ENCODE measurements at places on chromosomes 4 and X.

GRCh38 chr4:56757261-56757746, 64.2 kb downstream of the SPINK2 start:
- no peak for DNase-seq

GRCh38 chr4:31458813-31459212, 738.6 kb downstream of the PCDH7 start:
- no peak for DNase-seq

GRCh38 chr4:170230242-170230641, 140.5 kb upstream of the AADAT start:
- DNase-seq, result no peak

DNA sequence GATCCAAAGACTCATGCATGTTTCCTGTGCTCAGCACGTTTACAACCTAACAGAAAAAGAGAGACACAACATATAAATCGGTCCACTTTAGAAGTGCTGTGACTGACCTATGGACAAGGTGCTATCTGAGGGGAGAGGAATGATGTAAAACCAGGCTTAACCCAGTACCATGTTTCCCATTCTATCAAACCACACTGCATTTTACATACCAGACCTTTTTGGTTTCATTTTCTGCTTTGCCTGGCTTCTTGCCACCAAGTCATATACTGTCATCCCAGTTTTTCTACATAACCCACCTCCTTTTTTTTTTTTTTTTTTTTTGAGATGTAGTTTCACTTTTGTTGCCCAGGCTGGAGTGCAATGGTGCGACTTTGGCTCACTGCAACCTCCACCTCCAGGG, 82.2 kb downstream of the KLF8 start:
- no peak for DNase-seq

- DNase-seq, result no peak
These were observed 579.0 kb downstream of the INPP4B start for GRCh38 chr4:142267101-142267500.

- no peak for DNase-seq
These were observed 285.9 kb downstream of the SLC7A11 start for GRCh38 chr4:137956256-137956655.

- no peak for DNase-seq
These were observed 81.5 kb upstream of the MAPK10 start for GRCh38 chr4:86441175-86441936.

DNA sequence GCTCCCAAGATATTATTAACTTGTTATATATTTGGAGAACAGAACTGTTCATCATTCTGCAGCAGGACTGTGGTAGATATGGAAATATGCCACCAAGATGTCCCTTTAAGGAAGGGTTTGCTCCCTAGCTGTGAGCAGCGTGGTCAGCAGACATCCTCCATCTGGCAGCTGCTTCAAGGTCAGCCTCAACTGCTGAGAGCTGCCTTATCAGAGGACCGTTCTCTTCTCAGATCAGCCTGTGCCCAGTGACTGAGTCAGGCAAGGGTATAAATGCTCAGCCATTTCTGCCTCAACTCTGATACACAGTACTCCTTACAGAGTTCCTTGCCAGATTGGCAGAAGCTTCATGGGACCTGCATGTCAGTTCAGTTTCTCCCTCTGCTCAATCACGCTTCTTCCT, 63.4 kb upstream of the MAGEB2 start:
- no peak for DNase-seq

DNA sequence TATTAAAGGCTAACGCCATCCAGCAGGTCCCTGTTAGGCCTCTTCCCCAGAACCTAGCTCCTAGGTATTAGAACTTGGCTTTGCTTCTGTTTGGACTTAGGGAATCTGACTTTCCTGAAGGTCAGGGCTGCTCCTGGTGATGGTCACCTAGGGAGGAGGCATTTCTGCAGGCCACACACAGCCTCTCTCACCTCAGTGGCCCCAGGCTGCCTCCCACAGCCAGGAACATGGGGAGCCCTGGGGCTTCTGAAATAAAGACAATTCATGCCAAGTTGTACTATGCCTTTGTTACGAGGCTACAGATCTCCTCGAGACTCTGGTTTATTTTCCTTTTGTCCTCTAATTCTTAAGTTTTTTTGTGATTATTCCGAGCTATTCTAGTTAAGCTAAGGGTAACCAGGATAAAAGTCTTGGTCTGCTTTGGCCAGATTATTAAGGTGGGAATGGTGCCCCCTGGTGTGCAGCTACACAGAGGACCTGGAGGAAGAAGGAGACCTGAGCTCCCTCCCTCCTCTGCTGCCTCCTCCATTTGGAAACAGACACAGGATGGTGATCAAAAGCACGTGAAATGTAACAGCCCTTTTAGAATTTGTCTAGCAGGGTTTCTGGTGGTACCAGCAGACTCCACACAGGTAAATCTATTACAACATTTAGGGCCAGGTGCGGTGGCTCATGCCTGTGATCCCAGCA, 131.0 kb downstream of the DCLK2 start:
- DNase-seq, result no peak

- no peak for DNase-seq
These were observed 88.3 kb upstream of the GC start for GRCh38 chr4:71872221-71872620.

- no peak for DNase-seq
These were observed 36.9 kb downstream of the SORBS2 start for GRCh38 chr4:185774845-185775680.

- no peak for DNase-seq
These were observed 24.3 kb downstream of the TMEM192 start for GRCh38 chr4:165088366-165088765.

DNA sequence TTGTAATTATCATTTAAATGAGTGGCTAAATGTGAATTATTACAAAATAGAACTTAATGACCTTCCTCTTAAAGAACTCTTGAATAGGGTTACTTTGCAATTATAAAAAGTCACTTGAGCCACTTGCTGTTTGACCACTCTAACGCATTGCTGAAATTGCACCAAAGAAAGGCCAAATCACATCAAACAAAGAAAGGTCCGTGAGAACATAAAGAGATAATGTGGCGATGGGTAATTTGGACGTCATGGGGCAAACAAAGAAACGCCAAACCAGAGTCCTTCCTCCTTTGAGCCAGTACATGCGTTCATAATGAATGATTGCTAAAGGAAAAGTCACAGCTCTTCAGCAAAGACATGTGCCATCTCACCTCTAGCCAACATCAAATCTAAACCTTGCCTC, 229.8 kb upstream of the STS start:
- DNase-seq, result no peak

- no peak for DNase-seq
These were observed 1201.9 kb downstream of the STIM2 start for GRCh38 chr4:28062562-28062961.

DNA sequence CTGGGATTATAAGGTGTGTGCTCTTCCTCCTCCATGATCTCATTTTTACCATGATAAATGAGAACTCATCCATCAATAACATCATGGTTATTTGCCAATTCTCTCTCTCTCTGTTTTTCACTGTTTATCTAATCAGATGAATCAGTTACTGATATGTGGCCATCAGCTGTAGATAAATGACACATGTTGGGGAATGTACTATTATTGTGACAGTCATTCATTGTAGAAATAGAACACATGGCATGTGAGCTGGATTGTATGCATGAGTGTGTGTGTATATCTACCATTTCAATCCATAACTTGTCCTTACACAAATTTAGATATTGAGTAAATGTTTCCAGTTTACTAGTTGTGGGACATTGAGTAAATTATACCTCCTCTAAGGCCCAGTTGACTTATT, 53.0 kb downstream of the OSTC start:
- DNase-seq, result no peak

DNA sequence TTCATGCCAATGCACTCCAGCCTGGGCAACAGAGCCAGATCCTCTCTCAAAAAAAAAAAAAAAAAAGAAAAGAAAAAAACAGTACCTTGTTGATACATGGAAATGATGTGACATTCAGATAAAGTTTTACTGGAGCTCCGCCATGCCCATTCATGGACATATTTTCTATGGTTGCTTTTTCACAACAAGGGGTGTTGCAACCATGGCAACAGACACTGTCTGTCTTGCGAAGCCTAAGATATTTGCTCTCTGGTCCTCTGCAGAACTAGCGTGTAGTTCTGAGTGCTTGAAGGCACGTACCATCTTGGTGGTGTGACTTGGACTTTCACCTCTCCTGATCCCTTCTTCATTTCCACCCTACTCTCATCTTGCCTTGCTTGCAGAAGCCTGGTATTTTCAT, 53.2 kb downstream of the TBL1X start:
- DNase-seq, result no peak

Data from NCI-H2029 treated with DMSO at 0.1 percent for 48 hours (cell line).